ENCODE measurements at places on chromosomes 6 and 20.

DNA sequence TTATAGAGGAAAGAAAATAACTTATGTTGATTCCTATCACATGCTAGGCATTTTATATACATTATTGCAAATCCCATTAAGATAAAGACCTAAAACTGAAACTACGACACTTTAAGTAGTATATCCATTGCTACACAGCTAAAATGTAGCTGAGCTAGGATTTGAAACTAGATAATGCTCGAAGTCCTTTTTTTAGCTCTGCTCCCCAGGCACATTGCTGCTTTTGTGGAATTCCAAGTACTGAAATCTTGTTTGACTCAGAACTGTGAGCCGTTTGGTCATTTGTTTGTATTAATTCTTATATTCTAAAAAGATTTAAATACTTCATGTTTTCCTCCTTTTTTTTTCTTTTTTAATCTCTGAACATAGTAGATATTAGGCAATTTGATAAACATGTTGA, 644.8 kb downstream of the HACE1 start:
- no peak for DNase-seq

GRCh38 chr6:10809098-10809497, 29.2 kb downstream of the MAK start:
- peak; percentile 13 for DNase-seq

DNA sequence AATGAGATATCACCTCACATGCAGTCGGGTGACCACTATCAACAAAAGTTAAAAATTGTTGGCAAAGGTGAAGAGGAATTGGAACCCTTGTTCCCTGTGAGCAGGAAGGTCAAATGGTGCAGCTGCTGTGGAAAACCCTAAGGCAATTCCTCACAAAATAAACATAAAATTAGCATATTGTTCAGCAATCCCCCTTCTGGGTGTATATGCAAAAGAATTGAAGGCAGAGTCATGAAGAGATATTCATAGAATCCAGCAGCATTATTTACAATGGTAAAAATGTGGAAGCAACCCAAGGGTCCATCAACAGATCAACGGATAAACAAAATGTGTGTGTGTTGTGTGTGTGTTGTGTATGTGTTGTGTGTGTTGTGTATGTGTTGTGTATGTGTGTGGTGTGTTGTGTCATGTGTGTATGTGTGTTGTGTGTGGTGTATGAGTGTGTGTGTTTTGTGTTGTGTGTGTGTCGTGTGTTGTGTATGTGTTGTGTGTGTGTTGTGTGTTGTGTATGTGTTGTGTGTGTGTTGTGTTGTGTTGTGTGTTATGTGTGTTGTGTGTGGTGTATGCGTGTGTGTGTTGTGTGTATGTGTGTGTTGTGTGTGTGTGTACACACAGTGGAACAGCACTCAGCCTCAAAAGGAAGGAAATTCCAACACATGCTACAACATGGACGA, 245.1 kb downstream of the ERMARD start:
- no peak for DNase-seq

GRCh38 chr6:25279748-25280343, 672 bp downstream of the CARMIL1 start:
- peak; percentile 9 for DNase-seq

DNA sequence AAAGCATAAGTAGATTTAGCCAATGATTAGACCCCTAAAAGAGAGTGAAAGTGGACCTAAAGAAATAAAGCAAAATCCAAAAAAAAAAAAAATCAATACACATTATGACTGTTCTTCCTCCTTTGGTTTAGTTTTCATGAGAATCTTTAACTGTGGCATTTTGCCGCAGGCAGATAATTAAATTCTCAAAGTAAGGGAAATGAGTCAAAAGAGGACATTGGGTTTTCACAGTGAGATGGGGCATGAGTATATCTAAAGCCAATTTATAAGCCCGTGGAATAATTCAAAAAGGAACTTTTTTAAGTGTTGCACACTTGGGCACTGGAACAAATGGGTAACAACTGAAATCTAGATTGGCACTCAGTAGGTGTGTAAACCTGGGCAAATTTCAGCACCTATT, 230.3 kb downstream of the PKHD1 start:
- no peak for DNase-seq

DNA sequence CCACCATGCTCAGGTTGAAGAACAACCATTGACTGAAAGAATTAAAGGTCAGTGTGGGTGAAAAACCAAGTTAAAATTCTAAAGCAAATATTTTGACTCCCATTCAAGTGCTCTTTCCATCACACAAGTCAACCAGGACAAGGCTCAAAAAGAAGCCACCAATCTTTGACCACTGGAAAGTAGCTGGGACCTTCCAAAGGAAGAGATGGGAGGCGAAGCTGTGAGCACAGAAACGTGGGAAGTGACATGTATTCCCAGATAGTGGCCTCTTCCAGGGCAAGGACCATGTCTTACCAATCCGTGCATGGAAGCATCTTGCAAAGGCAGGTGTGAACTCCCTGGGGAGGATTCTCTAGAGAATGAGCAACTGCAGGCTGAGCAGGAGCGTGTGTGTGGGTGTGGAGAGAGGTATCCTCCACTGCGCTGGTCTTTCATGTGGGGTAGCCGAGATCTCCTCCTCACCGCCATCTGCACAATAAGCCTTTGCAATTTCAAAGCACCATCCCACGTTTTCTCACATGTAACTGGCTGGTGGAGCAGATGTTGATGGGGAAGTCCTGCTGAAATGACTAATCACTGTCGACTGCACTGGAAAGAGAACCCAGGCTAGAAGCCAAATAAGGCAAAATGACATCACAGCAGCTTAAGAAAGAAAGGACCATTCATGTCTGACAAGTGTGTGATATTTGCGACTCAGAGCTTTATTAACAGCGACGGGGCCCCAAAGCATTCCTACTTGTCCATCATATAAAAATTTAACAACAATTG, 189.4 kb upstream of the RREB1 start:
- peak; percentile 57 for DNase-seq

DNA sequence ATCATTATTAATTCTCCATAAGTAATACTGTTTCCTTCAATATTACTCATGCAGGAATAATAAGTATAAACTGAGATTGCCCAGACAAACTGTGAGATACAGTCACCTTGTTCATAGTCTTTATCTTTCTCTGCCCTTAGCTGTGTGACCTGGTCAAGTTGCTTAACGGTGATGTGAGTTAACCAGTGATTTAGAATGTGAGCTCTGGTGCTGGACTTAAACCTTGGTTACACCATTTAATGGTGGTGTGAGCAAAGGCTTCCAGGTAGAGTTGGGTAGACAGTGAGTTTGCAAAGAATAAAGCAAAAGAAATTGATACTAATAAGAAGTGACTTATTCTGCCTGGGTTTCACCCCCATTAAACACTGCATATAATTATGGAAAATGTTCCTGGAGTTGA, 86.2 kb upstream of the DEFB112 start:
- DNase-seq = no peak
